ENCODE measurements at places on chromosomes 5 and 9. TPM values are rescaled to one million over a fixed set of nuclear protein-coding genes. Genes with fewer than 3 reads are reported as not detected.

Gene LMAN2
- total RNA-seq = 159 TPM

Gene TMC1
- 0.62 TPM for total RNA-seq

Gene ECM2
- 27.5 TPM for total RNA-seq

Gene HTR4
- not detected for total RNA-seq

Gene TRPM3
- 0.72 TPM for total RNA-seq
